ENCODE measurements at places on chromosomes 1 and 21. TPM values are rescaled to one million over a fixed set of nuclear protein-coding genes. Genes with fewer than 3 reads are reported as not detected.
A peak's percentile ranks its signal among the peaks of the same experiment; 100 is the strongest.

FCRL5 gene
- total RNA-seq: not detected

DISC1 gene
- 14.1 TPM for total RNA-seq

DNA sequence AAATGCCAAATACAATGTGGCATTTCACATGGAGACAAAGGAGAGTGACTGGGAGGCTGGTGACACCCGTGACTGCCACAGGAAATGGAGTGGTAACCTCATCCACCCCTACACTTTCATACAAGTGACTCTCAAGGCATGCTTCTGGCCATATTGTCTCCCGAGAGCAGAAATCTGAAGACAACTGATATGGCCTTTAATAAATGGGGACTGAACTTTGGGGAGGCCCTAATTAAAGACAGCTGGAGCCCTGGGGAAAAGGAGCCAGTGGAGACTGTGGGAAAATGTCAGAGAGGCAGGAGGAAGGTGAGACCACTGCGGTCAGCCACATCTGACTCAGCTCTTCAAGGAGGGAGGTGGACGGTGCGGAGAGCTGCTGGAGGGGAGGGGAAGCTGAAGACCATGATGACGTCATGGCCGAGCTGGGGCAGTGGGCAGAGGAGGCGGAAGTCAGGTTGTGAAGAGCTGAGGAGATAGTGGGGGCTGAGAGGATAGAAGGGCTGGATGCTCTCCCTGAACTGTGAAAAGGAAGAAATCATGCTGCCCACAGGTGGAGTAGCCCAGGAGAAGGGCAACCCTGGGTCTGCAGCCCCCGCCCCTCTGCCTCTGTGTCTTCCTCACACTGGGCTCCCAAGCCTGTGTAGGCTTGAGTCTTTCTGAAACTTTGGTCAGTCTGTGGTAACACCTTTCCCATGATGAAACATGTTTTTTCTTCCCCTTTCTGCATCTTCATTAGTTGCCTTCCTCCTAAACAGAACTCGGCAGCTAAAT, 14.0 kb upstream of the NCF2 start:
- peaks cover 24% of the 10 kb centered on the region for H3K4me1 ChIP-seq
- no peak overlapping the region for H3K27ac ChIP-seq
- no peak for DNase-seq
- no peak overlapping the region for H3K4me3 ChIP-seq

- H3K27ac ChIP-seq: peak overlapping the region; percentile 37
- no peaks in the 10 kb centered on the region for H3K36me3 ChIP-seq
- no peak for DNase-seq
- H3K4me1 ChIP-seq: peaks cover 4% of the 10 kb centered on the region
- H3K27me3 ChIP-seq: no peaks in the 10 kb centered on the region
Observed at GRCh38 chr1:203564024-203564423, 62.6 kb upstream of the ATP2B4 start.

GRCh38 chr1:53462769-53463501, 3.7 kb downstream of the DMRTB1 start:
- H3K27ac ChIP-seq: no peak overlapping the region
- no peaks in the 10 kb centered on the region for H3K27me3 ChIP-seq
- no peak overlapping the region for H3K4me3 ChIP-seq
- H3K4me1 ChIP-seq: no peaks in the 10 kb centered on the region
- DNase-seq: no peak

DNA sequence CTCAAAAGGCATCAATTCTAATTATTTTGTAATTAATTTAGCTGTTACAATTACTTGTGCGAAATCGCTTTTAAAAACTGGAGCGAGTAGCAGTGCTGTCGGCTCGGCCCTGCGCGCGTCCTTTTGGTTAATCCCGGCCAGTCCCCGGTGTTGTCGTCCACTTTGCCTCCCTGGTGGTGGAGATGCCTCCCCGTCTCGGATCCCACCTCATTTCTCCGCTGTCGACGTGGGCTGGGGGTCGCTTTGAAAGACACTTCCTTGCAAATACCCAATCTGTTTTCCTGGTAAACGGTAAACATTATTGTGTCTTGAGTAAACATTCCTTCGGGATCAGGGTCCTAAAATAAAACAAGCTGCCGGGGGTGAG, 3.7 kb downstream of the FOXD3 start:
- H3K4me1 ChIP-seq: peaks cover 33% of the 10 kb centered on the region
- H3K4me3 ChIP-seq: no peak overlapping the region
- DNase-seq: no peak
- H3K36me3 ChIP-seq: no peaks in the 10 kb centered on the region

DNA sequence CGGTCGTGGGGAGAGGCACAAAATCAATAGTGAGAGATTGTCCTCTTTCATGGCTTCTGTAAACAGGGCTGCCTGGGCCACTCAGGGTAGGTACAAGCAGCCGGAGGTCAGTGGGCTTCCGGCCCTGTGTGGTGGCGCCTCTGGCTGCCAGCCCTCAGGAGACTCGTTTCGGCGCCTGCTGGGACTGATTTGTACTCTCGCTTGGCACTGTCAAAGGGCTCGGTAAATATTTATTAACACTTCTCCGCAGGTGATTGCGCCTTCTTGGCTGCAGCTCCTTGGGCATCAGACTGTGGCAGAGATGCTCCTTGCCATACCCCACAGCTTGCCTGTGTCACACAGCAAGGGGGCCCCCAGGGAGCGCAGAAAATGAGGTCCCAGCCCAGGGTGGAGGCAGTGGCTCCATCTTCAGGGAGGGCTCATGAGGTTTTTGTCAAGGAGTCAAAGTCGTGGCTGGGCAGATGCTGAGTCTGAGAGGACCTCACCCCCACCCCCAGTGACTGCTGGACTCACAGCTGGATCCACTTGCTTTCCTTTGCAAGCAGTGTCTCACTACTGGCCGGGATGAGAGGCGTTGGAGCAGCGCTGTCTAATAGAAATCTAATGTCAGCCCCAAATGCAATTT, 262.5 kb downstream of the GRIK3 start:
- H3K4me3 ChIP-seq: no peak overlapping the region
- peaks cover 23% of the 10 kb centered on the region for H3K27me3 ChIP-seq
- H3K27ac ChIP-seq: no peak overlapping the region
- H3K4me1 ChIP-seq: no peaks in the 10 kb centered on the region
- DNase-seq: peak; percentile 50
- H3K36me3 ChIP-seq: no peaks in the 10 kb centered on the region

- no peaks in the 10 kb centered on the region for H3K27me3 ChIP-seq
- no peak overlapping the region for H3K4me3 ChIP-seq
- H3K27ac ChIP-seq: no peak overlapping the region
- DNase-seq: no peak
- no peaks in the 10 kb centered on the region for H3K36me3 ChIP-seq
Observed at GRCh38 chr1:106785176-106785575, 271.3 kb upstream of the PRMT6 start.

DNA sequence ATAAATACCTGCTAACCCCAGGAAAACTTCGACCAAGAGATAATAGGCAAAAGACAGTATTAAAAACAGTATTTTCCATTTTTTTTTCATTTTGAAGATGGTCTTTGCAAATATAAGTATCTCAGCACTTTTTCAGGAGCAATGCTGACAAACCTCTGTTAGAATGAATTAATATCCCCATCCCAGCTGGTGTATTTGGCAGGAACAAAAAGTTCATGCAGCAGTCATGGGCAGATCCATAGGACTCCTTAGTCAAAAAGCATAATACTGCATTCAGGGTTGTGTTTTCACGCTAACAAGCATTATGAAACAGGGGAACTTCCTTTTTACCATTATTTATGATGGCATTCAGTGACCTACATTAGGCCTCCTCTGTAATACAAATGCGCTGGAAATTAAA, 344.0 kb downstream of the ST6GALNAC3 start:
- H3K27ac ChIP-seq: no peak overlapping the region
- no peaks in the 10 kb centered on the region for H3K4me1 ChIP-seq
- no peak overlapping the region for H3K4me3 ChIP-seq
- no peaks in the 10 kb centered on the region for H3K36me3 ChIP-seq
- H3K27me3 ChIP-seq: no peaks in the 10 kb centered on the region

DNA sequence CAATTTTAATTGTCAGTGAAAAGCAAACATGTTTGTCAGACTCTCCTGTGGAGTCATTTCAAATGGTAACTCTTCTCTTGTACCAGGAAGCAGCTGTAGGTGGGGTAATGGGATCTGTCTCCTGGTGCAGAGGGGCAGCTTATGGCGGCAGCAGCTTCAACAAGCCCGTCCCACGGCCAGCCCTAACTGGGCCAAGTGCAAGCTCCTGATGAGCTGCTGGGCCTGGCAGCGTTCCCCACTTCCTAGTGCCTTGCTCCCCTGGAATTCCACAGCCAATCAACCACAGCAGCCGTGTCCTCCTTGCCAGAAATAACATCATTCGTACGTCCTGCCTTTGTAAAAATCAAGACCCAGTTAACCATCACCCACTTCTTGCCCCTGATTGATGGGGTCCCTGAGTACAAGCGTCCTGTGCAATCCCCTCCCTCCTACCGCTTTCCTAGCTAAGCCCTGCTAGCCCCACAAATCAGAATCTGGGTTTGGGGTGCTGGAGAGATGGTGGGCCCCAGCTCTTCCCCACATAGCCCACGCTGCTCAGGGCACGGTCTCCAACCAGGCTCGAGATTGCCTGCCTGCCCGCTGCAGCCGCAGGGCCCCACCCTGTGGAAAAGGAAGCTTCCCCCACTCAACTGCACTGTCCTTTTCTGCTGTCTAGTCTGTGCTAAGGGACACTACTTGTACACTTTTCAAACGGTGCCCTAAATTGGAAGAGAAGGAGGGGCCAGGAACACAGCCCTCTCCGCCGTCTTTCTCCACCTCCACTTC, 61.2 kb downstream of the TOR1AIP2 start:
- no peak overlapping the region for H3K27ac ChIP-seq
- no peaks in the 10 kb centered on the region for H3K36me3 ChIP-seq
- no peak overlapping the region for H3K4me3 ChIP-seq
- H3K4me1 ChIP-seq: no peaks in the 10 kb centered on the region
- no peaks in the 10 kb centered on the region for H3K27me3 ChIP-seq
- DNase-seq: peak; percentile 73

DNA sequence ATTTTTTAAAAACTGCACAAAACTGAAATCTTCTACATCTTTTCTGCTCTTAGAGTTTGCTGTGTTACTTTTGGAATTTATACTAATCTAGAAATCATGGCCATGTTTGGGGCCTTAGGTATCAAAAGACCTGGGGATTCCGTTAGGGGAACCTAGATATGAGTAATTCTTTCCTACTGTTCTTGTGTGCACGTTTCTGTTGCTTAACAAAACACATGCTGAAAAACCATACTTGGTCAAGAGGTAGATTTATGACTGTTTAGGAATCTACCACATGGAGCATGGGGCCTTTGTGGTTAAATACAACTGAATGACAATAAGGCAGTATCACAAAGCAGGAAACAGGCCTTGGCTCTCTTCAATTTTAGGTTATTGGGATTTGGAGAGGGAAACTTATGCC, 291.9 kb upstream of the USP25 start:
- no peak overlapping the region for H3K27ac ChIP-seq
- H3K27me3 ChIP-seq: no peaks in the 10 kb centered on the region
- H3K36me3 ChIP-seq: no peaks in the 10 kb centered on the region
- no peak overlapping the region for H3K4me3 ChIP-seq

DNA sequence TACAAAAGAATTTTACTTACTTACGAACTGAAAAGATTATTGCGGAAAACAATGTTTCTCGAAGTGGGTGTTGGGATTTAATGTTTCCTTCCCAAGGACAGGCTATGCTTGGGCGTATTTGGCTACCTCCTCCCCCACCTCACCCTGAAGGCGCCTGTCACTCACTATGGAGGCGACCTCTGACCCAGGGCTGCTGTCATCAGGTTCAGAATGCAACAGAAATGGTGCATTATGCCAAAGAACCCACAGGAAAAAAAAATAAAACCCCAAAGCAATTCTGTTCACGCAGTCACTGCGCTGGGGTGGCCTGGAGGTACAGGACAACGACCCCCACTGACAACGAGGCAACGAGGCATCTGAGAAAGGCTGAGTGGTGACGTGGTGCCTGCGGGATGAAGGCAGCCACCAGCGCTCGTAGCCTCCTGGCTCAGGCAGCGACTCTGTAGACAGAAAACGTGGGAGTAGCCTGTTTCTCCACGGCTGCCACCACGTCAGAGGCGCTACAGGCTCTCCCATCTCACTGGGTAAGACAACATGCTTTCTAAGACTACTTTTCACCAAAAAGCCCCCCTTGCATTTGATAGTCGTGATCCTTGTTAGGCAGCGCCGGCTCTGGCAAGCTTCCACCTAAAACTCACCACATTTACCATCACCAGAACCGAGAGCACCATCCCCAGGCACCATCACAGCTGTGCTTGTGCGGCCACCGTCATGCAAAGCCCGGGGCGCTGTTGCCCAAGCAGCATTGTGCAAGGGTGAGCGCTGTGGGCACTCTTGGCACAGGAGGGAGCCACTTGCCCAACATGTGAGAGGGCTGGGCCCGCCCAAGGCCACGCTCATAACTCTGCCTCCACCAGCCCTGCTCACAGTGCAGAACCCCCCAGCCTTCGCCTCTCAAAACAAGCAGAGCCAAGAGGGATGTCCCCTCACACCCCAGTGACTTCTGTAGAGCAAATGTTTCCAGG, 14.3 kb downstream of the NADK start:
- H3K27me3 ChIP-seq: no peaks in the 10 kb centered on the region
- peaks cover 13% of the 10 kb centered on the region for H3K36me3 ChIP-seq
- H3K4me1 ChIP-seq: no peaks in the 10 kb centered on the region
- DNase-seq: no peak
- no peak overlapping the region for H3K27ac ChIP-seq
- H3K4me3 ChIP-seq: no peak overlapping the region

DNA sequence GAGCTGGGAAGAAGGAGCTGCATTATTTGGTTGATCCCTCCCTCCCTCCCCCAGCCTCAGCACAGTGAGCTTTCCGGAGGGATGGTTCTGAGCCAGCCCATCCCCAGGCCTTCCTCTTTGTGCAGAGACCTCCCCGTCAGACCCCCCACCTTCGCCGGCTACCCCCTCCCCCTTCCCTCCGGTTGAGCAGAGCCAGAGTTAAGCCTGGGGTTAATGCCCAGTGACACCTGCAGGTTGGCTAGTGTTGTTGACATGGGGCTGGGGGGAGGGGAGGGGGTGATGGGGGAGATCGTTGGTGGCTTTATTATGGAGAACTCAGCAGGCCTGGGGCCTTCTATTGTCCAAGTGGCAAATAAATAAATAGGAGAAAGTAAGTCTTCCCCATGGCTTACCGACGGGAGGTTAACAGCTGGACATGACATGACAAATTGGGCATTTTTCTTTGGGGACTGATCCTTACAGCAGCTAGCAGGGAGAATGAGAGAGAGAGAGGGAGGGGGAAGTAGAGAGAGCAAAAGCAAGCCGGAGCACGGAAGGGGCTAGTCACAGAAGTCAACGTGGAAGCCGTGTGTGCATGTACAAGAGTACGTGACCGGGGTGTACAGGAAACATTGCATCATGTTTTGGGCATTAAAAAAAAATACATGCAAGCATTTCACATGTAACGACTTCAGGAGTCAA, 131.1 kb downstream of the TMEM53 start:
- no peak overlapping the region for H3K27ac ChIP-seq
- H3K4me1 ChIP-seq: no peaks in the 10 kb centered on the region
- no peak overlapping the region for H3K4me3 ChIP-seq
- DNase-seq: no peak
